ENCODE measurements at places on chromosomes 11 and 22.
A peak's percentile ranks its signal among the peaks of the same experiment; 100 is the strongest.

GRCh38 chr11:7484131-7484530 lies 1.2 kb upstream of the OLFML1 start:
- DNase-seq: no peak

GRCh38 chr22:39395936-39396796 lies 3.4 kb upstream of the TAB1 start:
- no peak for DNase-seq

- no peak for DNase-seq
Observed at GRCh38 chr11:64870893-64871466, 7.4 kb downstream of the EHD1 start.

- no peak for DNase-seq
Observed at GRCh38 chr11:64290352-64291261, 495 bp upstream of the KCNK4 start.

- no peak for DNase-seq
Observed at GRCh38 chr11:106608677-106609076, 409.6 kb downstream of the GUCY1A2 start.

GRCh38 chr11:64915376-64915887 lies 1.6 kb downstream of the ATG2A start:
- no peak for DNase-seq

- peak; percentile 8 for DNase-seq
Observed at GRCh38 chr11:10751581-10751940, 515 bp downstream of the CTR9 start.

DNA sequence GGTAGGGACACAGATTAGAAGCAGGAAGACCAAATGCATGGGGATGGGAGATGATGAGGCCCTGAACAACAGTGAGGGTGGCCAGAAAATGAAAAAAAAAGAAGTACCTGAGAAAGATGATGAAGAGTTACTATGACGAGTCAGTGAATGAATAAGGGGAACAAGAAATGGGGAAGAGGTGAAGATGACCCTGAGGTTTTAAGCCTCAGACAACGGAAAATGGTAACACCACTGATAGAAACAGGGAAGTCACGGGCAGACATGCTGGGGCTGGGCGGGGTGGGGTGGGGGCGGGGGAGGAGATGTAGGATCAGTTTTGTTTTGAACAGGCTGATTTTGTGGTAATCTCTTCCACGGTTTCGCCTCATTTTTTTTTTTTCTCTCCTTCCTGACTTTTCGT lies 205.1 kb upstream of the CADM1 start:
- no peak for DNase-seq

DNA sequence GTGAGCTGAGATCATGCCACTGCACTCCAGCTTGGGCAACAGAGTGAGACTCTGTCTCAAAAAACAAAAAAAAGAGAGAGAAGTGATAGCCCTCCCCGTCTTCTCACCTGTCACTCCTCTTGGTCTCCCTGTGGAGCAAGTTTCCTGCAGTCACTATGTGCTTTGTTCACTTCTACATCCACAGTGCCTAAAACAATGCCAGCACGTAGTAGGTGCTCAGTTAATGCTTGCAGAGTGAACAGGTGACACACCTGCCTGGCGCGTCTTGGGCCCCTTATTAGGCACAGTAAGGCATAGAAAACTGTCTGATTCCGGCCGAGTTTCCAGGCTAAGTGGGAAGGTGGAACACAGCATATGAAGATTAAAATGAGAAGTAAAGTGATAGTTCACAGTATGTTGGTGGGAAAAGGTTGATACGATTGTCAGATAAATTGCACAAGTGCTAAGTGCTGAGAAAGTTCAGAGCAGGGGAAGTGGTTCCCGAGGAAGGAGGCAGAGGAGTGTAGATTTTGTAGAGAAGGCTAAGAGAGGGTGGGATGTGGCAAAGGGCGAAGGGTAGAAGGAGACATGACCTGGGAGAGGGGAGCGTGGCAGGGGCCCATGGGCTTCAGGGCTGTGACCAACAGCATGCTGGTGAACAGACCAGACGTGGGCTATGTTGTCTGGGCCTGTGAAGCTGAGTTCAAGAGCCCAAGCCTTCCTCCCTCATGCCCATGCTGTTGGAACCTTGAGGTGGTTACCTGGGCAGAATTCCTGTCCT lies 41.9 kb downstream of the BCR start:
- DNase-seq: no peak

- no peak for DNase-seq
Observed at GRCh38 chr11:120061036-120061760, 76.7 kb downstream of the TRIM29 start.

GRCh38 chr11:134358165-134358855 lies 26.5 kb downstream of the GLB1L2 start:
- no peak for DNase-seq

DNA sequence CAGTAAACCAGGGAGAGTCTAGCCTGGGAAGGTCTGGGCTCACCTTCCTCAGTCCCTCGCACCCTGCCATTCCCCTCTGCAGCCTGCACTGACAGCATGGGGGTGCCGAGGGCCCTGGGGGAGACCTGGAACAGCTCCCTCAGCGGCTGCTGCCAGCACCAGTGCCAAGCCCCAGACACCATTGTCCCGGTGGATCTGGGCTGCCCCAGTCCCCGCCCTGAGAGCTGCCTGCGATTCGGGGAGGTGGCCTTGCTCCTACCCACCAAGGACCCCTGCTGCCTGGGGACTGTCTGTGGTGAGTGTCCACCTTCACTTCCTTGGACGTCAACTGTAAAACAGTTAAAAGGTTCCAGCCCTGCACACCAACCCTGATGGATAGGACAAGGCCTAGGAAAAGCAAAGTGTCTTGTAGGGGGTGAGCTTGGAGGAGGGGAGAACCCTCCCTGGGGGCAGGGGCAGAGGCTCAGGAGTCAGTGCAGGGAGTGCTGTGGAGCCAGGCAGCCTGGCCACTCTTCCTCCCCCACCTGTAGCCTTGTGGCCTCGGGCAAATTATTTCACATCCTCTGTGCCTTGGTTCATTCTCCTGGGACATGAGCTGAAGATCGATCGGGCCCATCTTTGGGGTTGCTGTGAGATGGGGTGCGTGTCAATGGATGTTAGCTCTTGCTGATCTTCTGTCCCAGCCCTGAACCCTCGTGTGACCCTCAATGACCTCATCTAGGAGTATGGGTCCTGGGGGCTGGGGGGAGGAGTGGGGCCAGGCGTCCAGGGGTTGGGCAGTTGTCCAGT lies 85.2 kb upstream of the MYOD1 start:
- no peak for DNase-seq

DNA sequence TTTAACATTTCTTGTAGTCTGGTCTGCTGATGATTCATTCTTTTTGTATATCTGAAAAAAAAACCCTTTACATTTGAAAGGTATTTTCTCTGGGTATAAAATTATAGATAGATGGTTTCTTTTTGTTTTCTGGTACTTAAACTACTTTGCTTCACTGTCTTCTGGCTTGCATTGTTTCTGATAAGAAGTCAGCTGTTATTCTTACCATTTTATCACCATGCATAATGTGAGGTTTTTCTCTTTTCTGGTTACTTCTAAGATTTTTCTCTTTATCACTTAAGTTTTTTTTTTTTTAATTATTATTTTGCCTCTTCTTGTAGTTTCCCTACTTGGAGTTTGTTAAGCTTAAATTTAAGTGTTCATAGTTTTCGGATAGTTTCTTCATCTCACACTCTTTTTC lies 84.7 kb downstream of the HSD17B12 start:
- DNase-seq: no peak

DNA sequence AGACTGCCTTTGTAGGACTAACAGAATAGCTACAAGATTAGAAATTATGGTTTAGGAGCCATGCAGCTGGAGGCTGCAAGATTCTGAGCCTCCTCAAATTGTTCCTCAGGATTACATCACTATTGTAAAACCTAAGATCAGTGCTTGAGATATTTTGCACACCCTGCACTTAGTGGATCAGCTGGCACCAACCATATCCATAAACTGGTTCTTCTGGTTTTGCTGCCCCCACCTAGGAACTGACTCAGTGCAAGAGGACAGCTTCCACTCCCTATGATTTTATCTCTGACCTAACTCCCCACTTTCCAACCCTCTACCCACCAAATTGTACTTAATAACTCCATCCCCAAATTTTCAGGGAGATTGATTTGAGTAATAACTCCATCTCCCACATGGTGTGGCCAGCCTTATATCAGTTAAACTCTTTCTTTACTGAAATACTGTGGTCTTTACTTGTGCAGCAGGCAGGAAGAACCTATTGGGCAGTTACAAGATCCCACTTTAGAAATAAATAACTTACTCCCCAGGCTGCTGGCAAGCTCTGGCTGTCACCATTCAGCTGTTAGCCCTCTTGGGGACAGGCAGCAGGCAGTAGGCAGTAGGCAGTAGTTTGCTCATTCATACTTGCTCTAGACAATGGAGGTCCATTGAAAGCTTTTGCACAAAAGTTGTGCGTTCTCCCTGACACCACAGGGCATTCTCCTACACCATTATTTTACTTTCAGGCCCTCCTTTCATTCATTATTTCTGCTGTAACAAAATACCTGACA lies 119.0 kb downstream of the SLC17A6 start:
- DNase-seq: no peak

DNA sequence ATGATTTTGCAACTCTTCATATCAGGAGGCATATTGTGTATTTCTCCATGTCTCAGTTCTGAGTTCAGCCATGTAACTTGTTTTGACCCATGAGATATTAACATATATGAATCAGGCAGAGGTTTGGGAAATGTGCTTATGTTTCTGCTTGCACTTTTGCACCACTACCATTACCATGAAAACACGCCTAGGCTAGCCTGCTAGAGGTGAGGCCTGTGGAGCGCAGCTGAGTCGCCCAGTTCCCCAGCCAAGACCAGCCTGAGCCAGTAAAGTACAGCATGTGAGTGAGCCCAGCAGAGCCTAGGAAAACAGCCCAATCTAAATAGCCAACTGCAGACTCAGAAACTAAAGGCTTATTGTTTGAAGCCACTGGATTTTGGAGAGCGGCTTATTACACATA lies 18.4 kb upstream of the MYOD1 start:
- DNase-seq: no peak

DNA sequence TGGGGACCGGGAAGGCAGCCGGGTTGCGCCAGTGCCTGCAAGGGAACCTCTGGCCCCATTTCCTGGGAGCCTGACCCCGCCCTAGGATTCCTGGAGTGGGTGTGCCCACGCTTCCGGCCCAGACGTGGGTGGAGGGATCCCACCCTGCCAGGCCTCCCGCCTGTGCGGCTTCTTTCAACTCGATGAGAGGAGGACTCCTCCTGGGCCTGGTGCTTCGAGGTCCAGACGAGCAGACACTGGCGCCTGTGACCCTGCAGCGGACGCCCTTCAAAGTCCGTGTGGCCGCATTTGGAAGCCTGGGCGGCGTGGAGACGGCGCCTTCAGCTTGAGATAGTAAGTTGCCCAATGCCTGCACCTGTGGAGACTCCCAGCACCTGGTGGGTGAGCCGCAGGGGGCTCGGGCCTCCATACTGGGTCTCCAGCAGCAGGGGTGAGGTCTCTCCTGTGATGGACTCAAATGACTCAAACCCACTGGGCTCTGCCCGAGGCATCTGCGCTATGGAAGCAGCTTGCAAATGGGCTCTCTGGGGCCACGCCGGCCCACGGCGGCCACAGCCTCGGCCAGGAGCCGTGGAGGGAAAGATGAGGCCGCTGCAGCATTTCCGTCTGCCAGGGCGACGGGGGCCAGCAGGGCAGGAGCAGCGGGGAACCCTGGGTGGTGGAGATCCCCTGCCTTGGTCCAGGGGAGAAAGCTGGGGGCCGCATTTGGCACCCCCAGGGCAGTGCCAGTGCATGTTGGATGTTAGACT lies 64.3 kb upstream of the PPARA start:
- DNase-seq: no peak

DNA sequence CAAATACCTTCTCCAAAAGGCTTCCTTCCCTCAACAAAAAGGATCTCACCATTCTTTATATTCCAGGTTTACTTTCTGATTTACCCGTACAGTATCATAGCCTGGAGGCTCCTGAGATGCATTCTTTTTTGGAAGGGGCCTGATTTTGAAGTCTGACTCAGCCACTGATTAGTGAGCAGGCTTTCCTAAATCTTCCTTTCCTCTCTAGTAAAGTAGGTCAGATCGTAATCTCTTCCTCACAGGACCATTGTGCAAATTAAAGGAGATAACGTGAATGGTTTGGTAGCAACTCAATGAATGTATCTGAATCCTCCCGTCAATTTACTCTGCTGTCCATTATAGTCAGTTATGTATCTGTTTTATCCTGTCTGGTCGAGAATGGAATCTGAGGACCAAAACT lies 227.7 kb upstream of the ANO5 start:
- DNase-seq: no peak

DNA sequence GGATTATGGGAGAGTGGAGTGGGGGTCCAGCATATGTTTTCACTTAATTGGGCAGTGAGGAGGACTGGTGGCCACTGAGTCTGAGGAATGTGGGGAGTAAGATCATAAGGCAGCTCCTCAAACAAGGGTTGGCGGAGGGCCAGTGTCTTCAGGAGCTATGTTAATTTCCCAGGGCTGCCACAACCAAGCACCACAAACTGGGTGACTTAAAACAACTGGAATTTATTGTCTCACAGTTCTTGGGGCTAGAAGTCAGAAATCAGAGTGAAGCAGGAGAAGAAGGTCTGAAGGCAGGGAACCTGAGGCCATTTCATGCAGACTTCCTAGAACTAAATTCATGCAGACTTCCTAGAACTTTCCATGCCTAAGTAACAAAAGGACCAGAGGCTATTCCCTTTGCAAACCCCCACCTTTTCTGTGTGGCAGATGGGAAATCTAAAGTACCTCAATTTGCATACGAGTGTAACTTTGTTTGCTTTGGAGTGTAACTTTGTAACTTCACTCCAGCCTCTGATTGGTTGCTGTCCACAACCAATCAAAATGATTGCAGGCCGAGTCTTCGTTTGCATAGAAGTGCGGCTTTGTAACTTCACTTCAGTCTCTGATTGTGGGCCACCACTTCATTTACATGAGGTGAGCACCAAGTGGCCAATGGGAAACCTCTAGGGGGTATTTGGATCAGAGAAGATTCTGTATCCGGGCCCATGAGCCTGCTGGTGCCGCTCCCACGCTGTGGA lies 50.5 kb upstream of the ZBED5 start:
- DNase-seq: no peak

- DNase-seq: no peak
Observed at GRCh38 chr11:27497284-27497866, 9.2 kb downstream of the LIN7C start.

GRCh38 chr11:68216171-68216938 lies 3.3 kb upstream of the KMT5B start:
- no peak for DNase-seq

GRCh38 chr11:75433443-75433842 lies 440 bp upstream of the KLHL35 start:
- DNase-seq: no peak

DNA sequence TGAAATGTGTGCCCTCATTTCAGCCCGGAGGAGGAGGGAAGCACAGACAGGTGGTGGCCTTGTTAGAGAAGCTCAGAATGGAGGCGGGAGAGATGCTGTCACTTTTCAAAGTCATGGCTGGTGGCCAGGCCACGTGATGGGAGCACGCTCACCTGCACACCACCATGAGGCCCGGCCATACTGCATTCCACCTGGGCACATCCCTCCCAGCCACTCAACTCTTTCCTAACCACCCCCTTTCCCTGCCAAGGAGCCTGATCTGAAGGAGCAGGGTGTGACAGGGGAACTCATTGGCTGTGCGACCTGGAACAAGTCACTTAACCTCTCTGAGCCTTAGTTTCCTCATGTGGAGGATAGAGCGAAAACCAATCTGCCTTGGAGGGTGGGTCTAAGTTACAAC lies 364.5 kb downstream of the CTTN start:
- DNase-seq: no peak
